ENCODE measurements at places on chromosomes 6 and 20.
A peak's percentile ranks its signal among the peaks of the same experiment; 100 is the strongest.

GRCh38 chr20:24439737-24440387, 29.6 kb upstream of the SYNDIG1 start:
- DNase-seq: no peak

GRCh38 chr6:125192610-125192930, 39.0 kb downstream of the TPD52L1 start:
- DNase-seq: no peak

DNA sequence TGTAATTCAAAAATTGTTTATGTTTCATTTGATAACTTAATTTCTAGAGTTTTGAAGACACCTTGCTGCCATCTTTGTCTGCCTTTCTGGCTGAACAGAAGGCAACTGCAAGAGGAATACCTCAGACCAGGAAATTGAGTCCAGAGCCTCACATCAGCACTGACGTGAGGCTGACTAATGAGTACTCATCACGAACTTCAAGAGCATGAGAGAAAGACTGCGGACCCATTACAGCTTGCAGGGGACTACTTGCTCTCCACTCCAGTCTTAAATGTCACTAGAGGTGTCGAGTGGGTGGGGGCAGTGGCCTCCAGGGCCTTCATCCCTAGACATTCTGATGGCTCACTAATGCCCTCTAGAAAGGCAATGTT, 109.5 kb upstream of the SSTR4 start:
- DNase-seq: no peak

DNA sequence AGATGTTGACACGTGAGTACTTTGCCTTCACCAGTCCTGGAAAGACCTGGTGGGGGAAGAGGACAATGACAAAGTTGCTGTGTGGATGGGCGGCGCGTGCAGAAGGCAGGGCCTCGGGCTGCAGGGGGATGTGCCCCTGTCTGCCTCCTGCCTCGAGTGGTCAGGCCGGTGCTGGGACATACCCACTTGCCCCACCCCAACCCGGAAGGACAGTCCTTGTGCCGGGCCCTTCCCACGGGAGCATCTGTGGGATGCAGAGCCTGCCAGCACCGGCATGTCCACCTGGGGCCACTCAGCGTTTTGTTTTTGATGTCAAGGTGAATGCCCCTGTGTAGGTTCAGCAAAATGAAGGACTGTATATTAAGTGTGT, 60.5 kb upstream of the BHLHE23 start:
- DNase-seq: no peak

GRCh38 chr20:19901226-19901625, 115.9 kb upstream of the NAA20 start:
- no peak for DNase-seq

DNA sequence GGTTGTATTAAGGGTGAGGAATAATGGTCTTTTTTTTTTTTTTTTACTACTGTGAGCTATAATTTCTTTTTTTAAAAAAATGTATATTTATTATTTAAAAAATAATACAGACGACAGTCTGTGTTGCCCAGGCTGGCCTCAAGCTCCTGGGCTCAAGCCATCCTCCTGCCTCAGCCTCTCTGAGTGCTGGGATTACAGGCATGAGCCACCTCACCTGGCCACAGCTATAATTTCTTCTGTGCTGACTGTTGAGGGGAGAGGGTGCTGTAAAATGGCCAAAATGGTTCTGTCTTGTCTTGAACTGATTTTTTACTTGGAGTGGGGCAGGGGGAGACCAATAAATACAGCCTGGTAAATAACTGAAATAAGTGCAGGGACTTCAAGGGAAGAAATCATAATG, 3.6 kb downstream of the SRSF3 start:
- no peak for DNase-seq

DNA sequence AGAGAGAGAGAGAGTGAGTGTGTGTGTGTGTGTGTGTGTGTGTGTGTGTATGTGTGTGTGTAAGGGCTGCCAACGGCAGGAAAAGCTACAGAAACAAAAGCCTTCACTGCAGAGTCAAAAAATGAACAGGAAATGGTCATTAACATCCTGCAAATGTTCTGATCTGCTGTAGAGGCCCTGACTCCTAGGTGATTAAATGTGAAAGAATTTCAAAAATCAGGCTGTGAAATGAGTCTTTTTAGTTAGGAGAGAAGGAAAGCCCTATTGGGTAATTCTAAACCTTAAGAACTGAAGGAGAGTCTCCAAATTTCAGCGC, 166.5 kb upstream of the MYLIP start:
- no peak for DNase-seq

GRCh38 chr6:15874326-15874725, 211.5 kb upstream of the DTNBP1 start:
- no peak for DNase-seq

- no peak for DNase-seq
Observed at GRCh38 chr20:4266183-4266582, 250.8 kb upstream of the RNF24 start.

DNA sequence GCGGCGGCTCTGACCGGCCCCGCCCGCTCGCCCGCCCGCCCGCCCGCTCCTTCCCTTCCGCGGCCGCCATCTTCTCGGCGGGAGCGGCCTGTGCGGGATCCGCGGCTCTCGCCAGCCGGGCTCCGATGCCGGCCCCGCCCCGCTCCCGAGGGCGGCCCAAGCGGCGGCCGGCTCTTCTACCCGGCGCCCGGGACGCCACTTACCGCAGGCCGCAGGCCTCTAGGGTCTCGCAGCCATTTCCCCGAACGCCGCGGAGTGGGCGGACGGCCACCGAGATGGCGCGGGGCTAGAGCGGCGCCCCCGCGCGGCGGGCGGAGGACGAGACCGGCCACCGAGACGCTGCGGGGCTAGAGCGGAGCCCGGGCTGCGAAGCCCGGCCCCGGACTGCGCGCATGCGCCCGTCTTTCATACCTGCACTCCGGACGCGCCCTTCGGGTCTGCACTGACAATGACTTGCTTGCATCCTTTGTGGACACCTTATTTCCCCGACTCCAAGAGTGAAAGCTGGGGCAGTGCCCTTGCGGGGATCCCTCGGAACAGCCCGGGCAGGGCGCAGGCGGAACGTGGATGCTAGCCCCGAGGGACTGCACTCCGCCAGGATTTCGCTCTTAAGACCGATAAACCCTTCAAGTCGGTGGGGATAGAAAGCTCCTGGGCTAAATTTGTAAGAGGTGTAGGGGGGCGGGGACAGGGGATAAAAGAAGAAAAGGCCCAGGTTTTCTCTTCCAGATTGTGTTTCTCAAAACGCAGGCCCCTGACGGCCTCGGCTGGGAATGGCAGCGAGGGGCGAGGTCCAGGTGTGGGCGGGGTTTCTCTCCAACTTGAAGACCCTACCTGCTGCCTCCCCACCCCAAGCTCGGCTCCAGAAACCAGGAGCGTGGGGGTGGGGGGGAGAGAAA, at the start of gene DIDO1:
DIDO1 (minus strand) TSS at position 277 of the 899 bp plus-strand sequence.
- peak; percentile 86 for DNase-seq

DNA sequence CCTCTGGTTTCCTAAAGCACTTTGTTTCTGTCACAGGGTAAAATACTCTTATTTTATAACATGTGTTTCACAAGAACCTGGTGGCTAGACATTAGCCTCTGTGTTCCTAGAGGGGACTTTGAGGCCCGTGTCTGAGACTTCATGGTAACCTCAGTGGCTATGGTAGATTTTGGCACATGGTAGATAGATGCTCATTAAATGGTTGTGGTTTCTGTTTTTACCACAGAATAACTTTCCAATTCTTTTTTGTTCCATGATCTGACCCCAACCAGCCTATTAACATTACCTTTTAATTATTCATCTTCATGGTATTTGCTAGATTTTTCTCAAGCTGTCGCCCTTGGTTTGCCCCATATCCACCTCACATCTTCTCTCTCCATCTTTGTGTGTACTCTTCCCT, 34.3 kb downstream of the CCN2 start:
- DNase-seq: no peak

- DNase-seq: no peak
Observed at GRCh38 chr6:78615430-78615904, 251.9 kb upstream of the IRAK1BP1 start.

- DNase-seq: no peak
Observed at GRCh38 chr6:10722570-10722819, 375 bp upstream of the TMEM14C start.

GRCh38 chr20:308427-309038, 11.2 kb downstream of the ZCCHC3 start:
- no peak for DNase-seq

DNA sequence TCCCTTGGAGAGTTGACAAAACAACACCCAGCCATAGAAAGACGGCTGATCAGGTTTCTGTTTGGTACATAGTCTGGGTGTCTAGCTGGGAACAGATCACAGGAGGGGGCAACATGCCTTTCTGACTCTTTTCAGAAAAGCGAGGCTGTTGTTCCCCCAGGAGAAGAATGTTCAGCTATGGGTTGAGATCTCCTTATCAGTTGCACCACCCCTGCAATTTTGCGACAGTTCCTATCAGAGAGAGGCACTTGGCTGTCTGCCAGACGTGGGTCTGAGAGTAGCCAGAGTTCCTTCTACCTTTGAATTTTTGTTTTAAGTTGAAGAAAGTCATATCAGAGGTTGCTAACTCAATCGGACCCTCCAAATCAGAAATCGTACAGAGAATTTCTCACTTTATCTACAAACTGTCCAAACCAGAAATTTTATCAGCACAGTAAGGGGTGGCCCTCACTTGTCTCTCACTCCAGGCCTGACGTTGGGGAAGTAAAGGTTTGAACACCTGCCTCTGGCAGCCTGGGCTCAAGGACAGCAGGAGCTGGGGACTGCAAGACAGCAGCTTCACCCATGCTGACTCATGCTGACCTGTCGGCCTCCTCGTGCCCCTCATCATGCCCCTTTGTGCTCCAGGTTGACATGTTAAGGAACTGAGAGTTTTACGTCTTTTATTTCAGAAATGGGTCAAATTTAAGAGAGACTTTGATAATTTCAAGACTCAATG, 42.3 kb downstream of the TMC2 start:
- DNase-seq: no peak

GRCh38 chr6:149065658-149066556, 251.6 kb upstream of the TAB2 start:
- no peak for DNase-seq

DNA sequence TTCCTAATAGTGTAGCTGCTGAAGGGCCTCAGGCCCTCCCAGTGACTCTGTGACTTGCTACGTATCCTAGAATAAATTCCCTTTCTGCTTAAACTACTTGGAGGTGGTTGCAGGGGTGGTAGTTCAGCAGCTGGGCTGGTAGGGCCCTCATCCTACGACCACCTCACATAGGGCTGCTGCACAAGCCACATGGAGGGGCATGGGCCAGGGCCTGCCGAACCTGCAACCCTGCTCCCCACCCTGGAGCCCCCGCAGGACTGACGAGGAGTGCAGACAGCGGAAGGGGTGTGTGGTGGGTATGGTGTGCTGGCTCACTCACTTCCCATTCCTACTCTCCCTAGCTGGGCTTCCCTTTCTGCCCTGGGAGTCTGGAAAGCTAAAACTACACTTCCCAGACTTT, 56.2 kb upstream of the MLN start:
- DNase-seq: no peak

GRCh38 chr6:130973521-130974277, 89.3 kb downstream of the EPB41L2 start:
- no peak for DNase-seq

DNA sequence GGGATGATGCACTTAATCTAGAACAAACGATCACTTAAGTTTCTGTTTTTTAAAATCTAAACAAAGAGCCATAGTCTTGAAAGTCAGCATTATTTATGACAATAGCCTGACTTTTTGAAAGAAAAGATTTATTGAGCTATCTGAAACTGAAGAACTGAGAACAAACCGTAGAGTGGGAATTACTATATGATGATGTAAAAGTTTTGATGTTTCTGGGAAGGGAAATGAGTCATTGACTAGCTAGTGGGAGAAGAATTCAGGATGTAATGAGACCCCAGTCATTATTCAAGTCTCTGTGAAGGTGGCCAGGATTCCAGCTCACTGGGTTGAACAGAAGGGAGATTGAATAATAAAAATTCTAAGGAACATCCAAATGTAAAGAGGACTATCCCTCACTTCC, 83.4 kb upstream of the FABP7 start:
- DNase-seq: no peak

DNA sequence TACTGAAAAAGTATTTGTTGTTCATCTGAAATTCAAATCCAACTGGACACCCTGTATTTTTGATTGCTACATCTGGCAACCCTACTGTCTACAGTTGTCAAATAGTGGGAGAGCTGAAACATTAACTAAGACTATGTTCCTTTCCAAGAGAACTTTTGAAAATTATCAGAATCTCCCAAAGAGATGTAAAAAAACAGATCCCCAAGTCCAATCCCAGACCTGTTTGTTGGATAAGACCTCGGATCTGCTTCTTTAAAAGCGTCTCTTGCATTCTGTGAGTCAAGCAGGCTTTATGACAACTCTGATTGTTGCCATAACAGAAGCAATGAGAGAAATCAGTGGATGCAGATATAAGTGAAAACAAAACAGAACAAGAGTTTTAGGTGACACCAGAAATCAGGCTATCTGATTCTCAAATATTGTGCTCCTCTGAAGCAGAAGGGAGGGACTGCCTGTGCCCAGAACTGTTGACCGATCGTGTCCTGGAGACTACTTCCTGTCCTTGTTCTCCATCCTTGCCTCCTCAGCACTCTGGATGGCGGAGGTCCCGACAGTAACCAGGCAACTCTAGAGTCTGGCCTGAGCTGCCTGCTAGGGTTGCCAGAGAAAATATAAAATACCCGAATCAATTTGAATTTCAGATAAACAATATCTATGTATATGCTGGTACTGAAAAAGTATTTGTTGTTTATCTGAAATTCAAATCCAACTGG, 853.8 kb downstream of the MAFB start:
- DNase-seq: no peak

GRCh38 chr6:108677357-108677756, 116.6 kb downstream of the FOXO3 start:
- no peak for DNase-seq

DNA sequence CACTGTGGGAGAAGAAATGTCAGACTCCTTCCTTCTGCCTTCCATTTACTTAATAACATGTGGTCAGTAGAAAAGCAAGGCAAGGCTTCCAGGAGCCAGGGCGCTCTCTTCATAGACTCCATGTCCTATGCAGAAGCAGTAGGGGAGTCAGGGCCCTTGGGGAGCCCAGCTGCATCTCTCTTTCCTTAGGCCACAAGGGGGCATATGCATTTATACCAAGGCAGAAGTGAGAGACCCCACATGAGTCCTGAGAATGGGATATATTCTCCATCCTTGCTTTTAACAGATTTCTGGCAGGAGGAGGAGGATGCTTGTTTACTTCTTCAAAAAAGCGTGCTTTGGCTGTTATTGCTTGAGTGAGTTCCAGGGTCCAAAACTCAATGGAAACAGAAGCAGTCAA, 198.5 kb downstream of the HIVEP2 start:
- peak; percentile 35 for DNase-seq

DNA sequence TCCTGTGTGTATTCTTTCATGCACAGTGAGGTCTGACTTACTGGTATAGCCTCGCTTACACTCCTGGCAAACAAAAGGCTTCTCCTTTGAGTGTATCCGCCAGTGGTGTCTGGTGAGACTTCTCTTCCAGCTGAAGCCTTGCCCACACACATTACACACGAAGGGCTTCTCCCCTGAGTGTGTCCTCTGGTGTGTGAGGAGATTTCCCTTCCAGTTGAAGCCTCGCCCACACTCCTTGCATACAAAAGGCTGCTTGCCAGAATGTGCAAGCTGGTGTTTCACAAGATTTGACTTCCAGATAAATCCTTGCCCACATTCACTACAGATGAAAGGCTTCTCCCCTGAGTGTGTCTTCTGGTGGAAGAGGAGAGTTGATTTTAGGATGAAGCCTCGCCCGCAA, 21.5 kb downstream of the ZNF337 start:
- DNase-seq: no peak

- no peak for DNase-seq
Observed at GRCh38 chr20:57263801-57264792, 2.3 kb downstream of the BMP7 start.
